Activated T-cell treated with anti-CD3 and anti-CD28 coated beads, Interleukin-2, amount 50 U/mL, for 24 hours (primary cell): ENCODE measurements at places on chromosomes 4 and X.

DNA sequence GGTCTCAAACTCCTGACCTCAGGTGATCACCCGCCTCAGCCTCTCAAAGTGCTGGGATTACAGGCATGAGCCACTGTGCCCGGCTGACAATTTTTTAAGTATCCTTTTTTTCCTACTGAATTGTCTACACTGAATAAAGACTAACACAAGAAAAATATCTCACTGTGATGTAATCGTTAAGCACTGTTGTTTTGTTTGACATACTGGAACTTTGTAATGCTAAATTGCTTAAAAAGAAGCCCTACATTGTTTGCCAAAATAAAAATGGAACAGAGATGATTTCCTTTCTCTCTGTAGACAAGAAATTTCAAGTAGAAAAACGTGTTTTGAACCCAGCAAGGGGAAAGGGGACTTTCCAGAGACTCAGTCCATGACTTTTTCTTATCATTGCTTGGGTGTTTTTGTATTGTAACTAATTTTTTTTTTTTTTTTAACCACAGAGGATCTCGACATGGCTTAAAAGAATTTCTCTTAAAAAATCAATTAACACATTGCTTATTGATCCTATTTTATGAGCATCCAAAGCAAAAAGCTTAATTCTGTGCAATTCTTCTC, 74.9 kb downstream of the TMEM156 start:
- DNase-seq = no peak

- no peak for DNase-seq
Measured at GRCh38 chr4:115292320-115293092, 179.1 kb upstream of the NDST4 start.

- DNase-seq = no peak
Measured at GRCh38 chrX:41482154-41482850, 35.2 kb downstream of the NYX start.

- no peak for DNase-seq
Measured at GRCh38 chr4:35229021-35229420, 1015.3 kb downstream of the ARAP2 start.
